Stimulated activated CD4-positive, alpha-beta T cell treated with anti-CD3 and anti-CD28 coated beads, Interleukin-1b, Interleukin-23, amount 100 ng/mL, for 4 hours (primary cell): ENCODE measurements at places on chromosomes 7 and 10.

DNA sequence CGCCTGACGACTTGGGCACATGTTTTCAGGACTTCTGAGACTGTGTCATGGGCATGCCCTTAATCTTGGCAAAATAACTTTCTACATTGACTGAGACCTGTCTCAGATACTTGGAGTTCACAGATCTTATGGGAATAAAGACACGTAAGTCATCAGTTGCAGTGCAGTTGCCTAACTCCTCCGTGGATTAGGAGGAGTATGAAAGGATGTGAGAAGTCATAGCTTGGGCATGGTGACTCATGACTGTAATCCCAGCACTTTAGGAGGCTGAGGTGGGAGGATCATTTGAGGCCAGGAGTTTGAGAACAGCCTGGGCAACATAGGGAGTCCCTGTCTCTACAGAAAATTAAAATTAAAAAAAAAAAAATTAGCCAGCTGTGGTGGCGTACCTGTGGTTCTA, 49.6 kb downstream of the EXOC6 start:
- no peak for DNase-seq

DNA sequence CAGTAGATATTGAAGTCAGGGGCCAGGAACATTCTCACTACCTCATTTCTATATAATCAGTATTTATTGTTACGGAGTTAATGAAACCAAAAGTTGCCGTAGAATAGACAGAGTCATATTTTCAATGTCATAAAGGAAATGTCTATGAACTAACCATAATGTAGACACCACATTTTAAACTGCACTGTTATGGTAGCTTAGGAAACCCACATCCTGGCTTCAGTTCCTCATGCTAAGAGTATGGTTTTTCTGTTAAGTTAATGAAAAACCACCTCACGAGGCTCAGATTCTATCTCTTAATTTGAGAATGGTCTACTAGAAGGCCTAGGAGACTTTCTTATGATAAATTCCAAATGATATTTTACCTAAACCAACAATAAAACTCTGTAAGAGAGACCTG, 166.5 kb downstream of the TMEM26 start:
- no peak for DNase-seq

- DNase-seq: no peak
Measured at GRCh38 chr10:29446327-29446726, 157.5 kb downstream of the LYZL1 start.

DNA sequence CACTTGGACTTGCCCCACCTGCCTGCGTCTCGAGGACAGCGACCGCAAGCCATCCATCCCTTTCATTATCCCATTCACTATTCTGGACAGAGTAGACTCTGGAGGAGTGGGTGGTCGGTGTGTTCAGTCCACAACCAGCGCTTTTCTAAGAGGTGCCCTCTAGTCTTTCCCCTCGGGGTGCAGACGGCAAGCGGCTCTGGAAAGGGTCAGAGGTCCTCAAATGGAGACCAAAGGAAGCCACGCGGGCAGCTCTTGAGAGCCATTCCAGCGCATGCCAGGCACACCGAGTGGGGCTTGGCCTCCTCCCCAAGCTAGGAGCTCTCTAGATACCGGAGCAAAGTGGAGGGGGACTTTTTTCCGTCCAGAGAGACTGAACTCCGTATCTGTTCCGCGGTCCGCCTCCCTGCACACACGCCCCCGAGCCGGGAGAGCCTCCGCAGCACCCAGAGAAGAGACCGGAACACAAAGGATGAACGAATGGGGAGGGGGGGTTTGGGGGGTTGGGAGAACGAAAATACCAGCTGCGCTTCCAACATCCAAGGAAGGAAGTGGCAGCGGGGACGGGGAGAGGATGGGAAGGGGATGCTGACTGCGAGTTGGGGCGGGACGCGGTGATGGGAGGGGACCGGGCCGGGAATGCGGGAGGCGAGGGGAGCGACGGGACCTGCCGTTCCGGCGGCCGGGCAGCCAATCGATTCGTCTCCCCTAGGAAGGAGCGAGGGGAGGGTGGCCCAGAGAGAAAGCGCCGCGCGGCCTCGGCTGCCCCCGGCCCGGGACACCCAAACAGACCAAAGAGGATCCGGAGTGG, 515 bp downstream of the GSDME start:
- no peak for DNase-seq

- no peak for DNase-seq
Measured at GRCh38 chr10:120588311-120588710, 131.3 kb downstream of the PLPP4 start.
